ENCODE measurements at places on chromosomes 1 and 21. TPM values are rescaled to one million over a fixed set of nuclear protein-coding genes. Genes with fewer than 3 reads are reported as not detected.

The LYSMD1 gene
- 6.5 TPM for total RNA-seq

The HIVEP3 gene
- total RNA-seq = 1.7 TPM

The VSIG8 gene
- not detected for total RNA-seq

The SPRR2G gene
- not detected for total RNA-seq

The C8B gene
- total RNA-seq = not detected

The DCDC2B gene
- not detected for total RNA-seq

The USH2A gene
- not detected for total RNA-seq

The TEX38 gene
- total RNA-seq = not detected

The KRTAP13-2 gene
- not detected for total RNA-seq

The HSD3B1 gene
- not detected for total RNA-seq

The PTPRC gene
- not detected for total RNA-seq

The SLC44A5 gene
- 2.0 TPM for total RNA-seq

The ATAD3C gene
- not detected for total RNA-seq

The CD5L gene
- not detected for total RNA-seq

The WDR64 gene
- not detected for total RNA-seq

The VAV3 gene
- total RNA-seq = 0.31 TPM

The KCNQ4 gene
- 0.08 TPM for total RNA-seq

The SH2D1B gene
- total RNA-seq = not detected

The OR6N1 gene
- not detected for total RNA-seq
